ENCODE measurements at places on chromosomes 5 and 9.

- no peak for DNase-seq
Measured at GRCh38 chr5:118984602-118985001, 3.7 kb downstream of the DTWD2 start.

DNA sequence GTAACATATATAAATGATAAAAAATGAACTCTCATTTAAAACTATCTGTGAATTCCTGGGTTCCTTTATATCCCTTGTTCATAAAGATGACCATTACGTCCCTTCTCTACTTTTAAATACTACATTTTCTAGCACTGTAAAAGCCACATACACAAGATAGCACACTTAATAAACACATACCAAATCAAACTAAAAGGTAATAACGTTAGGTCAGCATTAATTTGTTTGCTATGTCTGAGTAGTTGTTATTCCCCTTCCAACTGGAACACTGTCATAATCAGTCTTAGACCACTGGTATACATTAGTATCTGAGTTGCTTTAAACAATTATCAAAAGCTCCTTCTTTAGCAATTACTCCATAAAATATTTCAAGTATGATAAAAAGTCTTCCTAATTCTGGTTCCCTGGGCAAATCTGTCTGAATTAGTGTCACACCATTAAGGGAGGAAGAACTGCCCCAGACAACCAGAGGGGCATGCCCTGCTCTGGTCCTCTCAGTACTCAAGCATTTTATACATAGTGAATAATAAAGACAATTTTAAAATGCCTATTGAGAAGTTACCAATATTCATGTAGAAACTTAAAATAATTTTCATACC lies 98.1 kb downstream of the RAPGEF6 start:
- DNase-seq: no peak

DNA sequence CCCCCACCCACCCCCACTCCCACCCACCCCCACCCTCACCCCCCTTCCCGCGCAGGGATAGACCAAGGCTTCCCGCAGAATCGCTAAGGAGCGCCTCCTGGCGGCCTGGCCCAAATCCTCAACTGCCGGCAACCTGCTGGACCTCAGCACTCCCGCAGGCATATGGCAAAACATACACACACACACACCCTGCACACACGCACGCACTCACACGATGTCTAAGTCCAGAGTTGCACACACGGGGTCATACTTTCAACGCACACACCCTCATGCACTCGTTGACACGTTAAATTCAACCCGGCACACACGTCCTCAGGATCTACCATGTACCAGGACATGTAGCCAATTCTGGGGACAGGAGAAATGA lies 1.7 kb downstream of the CPLX2 start:
- DNase-seq: peak; percentile 44

GRCh38 chr9:101398930-101399642 lies 435 bp downstream of the ZNF189 start:
- peak; percentile 2 for DNase-seq

DNA sequence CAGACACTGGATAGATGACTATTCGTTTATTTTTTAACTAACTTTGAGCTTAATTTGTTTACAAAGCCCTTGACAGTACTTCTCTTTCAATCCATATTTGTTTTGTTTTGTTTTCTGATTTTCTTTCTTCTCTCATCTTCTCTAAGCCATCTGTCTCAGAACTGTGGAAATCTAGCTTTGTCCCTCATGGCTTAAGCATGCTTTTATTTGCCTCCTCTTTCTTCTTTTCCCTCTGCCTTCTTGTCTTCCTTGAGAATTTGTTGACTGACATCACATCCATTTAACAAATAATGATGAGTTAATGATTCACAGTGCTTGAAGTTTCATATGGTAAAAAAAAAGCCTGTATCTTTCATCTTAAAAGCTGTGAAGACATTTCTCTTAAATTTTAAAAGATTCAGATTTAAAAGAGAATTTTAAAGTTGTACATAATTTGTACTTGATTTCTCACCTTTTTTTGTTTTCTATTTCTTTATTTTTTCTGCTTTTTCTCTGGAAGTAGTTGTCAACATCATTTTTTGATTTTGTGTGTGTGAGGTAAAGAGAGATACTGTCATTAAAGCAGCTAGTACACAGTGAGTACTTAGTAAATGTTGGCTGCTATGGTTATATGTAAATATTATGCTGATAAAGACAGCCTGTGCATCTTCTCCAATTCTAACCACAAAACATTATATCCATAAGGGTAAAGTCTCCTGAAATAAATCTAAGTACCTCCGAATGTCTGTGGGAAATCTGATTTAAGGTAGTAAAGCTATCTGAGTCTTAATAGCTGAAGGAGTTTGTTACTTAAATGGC lies 13.9 kb upstream of the SGCD start:
- no peak for DNase-seq

DNA sequence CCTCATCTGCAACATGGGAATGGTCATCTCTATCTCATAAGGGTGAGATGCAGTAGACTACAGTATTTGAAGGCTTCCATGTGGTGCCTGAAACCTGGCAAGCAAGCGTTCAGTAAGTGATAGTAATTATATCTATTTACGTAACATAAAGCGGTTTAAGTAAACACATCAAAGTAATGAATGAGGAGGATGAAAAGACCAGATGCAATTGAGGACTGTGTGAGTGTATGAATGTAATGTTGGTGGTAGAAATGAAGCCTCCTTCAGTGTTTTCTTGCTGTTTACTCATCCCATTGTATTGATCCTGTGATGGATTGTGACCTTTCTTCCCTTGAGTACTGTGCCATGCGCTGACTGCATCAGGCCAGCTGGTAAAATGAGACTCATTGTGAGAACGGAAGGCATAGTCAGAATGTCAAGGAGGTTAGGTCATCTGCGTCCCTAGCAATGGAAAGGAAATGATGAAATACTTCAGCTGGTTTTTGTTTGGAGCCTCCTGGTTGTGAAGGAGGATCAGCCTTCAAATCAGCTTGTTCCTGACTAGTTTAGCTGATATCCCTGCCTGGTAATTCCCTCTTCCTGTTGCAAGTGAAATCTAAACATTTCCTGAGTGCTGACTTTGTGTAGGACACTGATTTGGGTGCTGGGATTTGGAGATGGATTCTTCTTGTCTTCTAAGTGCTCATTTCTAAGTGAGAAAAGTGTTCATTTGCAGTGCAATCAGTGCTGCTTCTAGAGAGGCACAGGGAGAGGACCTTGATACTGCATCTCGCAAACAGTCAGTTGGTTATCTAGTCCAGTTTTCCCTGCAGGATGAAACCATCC lies 35.6 kb downstream of the TNFSF8 start:
- peak; percentile 65 for DNase-seq

DNA sequence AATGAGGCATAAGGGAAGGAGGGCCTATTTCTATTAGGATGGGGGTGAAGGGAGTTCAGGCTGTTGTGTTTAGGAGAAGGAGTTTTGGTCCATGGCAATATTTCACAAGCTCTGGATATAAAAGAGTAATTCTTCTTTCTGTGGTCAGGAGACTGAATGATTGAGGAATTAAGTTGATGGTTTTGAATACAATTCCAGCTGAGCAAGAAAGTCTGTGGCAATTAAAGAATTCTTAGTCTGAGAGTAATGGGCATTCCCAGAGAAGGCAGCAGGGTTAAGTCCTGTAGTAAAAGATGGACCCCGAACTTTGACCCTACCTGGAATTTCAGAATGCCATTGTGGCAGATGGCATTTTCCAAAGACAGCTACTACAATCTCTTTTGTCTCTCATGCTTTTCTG lies 202.6 kb downstream of the TLE4 start:
- DNase-seq: no peak

DNA sequence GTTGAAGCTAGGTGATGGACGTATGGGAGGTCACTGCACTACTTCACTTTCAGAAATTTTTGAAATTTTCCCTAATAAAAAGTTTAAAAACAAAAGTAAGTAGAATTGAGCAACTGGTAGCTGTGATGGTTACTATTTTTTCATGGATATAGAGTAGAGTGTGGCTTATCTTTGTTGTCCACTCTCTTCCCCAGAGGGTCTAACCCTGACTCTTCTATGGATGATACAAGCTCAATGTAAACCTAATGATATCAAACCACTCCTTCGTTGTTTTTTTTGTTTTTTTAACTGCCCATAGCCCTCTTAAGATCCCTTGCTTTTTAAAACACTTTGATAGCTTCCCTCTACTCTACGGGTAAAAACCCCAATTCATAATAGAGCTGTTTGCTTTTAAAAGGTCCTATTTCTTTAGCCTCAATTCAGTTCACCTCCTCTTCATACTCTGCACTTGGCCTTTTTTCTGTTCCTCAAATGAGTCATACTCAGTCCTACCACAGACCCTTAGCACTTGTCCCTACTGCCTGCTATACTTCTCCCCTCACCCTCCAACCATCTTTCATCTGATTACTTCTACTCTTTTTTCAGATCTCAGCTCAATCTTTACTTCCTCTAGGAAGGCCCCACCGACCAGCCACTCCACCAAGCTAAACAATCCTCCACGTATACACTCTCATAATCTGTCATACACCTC lies 2.6 kb downstream of the HDAC3 start:
- no peak for DNase-seq

GRCh38 chr9:115378758-115379157 lies 260.8 kb upstream of the TNC start:
- no peak for DNase-seq

DNA sequence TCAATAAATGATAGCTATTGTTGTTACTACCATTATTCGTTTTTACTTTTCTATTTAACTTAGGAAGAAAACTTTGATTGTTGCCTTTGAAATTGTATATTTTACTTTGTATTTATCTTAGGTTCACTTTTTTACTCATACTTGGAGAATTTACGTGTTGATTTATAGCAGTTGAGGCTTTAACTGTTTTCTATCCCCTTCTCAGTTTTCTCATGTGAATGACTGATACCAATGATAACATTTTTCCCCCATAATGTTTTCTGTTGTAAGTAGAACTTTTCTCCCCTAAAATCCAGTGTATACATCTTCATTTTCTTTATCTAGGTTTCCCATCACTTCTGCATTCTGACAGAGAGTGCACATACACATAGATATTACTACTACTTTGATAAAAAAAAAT lies 54.4 kb downstream of the FSD1L start:
- DNase-seq: no peak

DNA sequence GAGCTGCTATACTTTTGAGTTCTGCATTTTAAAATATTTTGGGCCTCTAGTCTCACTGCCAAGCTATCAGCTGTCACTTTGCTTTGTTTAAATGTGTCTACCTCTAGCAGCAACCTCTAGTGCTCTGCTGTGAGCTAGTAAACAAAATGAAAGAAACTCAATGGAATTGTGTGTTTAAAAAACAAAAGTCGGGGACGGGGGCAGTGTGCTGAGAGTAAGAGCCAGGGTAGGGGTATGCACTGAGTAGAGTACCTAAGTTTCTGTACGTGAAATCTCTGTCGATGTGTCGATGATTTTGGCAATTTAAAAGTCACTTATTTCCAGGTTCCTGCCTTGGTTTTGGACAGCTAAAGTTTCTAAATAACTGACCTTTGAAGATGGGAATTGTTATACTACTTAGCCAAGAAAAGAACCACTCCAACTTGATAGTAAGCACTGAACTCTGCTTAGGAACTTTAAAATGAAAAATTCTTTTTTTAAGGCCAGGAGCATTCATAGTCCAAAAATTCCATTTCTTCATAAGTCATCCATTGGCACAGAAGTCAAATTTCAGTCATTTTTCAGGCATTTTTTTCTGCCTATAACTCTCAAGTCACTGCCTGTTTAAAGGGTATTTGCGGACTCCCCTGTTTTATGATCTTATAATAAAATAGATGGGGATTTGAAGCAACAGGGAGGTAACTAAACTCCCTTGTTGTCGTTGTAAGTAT lies 111.5 kb downstream of the SAXO1 start:
- DNase-seq: no peak

DNA sequence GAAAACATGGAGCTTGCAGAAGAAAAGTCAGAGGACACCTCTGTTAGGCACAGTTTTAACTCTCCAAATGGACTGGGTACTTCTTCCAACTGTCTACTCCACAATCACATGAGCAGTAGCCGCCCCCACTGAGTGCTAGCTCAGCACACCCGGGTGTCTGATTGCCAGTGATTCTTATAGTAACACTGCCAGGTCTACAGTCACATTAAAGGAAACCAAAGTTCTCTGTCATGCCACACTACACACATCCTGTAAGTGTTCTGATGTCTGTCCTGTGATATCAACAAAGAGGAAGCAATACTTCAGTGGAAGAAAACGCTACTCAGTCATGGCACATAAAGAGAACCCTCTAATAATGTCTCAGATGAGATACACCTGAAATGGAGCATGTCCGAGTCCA lies at the start of gene HAVCR2:
Gene HAVCR2 (minus strand): TSS at position 69 of the 400 bp plus-strand sequence. CDS start 61 bp downstream, at position 8.
- peak; percentile 65 for DNase-seq

DNA sequence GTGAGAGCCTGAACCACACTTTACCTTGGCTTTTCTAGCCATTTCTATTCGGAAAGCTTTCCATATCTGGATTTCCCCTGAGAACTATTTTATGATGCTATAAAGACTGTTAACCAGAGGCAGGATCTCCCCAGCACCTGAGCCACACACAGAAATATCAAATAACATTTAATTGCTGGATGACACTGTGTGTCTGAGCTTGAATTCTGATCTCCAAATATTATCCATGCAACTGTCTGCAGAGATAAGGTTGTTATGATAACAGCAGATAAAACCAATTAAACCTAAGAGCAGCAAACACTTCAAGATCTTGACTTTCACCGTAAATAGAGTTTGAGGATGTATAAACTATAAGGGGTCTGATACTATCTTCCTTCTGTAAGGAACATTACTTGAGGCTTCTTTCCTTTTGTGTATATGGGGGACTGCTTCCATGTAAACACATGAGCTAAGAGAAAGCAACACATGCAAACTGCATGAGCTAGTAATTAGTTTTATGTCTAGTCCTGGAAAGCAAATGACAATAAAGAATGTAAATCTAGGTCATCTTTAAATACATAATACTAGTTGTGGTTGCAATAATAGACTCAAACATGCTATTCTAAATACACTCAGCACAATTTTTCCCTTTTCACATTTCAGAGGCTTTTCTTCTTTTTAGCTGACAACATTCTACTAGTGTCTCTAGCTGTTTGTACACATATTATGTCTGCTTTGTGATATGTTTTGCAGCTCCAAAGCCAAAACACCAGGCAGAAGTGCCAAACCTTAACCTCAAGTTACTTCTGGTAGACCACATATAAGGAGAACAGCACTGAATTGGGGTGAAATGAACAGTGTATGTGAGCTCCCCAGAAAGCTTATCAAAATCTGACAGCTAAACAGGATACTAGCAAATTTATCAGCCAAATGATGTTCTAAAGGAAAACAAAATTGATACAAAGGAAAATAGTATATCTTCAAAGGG lies 136.5 kb downstream of the EFNA5 start:
- DNase-seq: no peak

- no peak for DNase-seq
Measured at GRCh38 chr5:62465985-62466925, 53.7 kb downstream of the IPO11 start.

GRCh38 chr5:167723254-167723871 lies 568.1 kb upstream of the WWC1 start:
- DNase-seq: peak; percentile 67

GRCh38 chr9:120876842-120877240 lies at the start of gene PHF19:
Gene PHF19, minus strand, starts transcription at chr9:120877188. Its CDS starts 2,447 bp downstream, at chr9:120874741.
- peak; percentile 67 for DNase-seq
